ENCODE measurements at places on chromosomes 16 and 17. TPM values are rescaled to one million over a fixed set of nuclear protein-coding genes. Genes with fewer than 3 reads are reported as not detected.

DNA sequence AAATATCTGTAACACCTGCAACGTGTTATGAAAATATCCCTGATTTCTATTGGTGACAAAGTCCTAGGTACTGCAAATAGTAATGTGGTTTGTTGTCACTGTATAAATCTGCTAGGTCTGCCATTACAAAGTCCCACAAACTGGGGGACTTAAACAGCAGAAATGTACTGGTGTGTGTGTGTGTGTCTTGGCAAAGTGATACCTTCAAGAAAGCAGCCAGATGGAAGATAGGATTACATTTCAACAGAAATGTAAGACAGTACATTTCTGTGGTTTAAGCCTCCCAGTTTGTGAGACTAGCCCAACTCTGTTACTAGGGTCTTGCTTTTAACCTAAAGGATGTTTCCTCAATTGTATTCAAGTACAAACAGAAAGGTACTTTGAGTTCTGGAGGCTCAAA lies 531.7 kb downstream of the NPIPA7 start:
- DNase-seq, result no peak

DNA sequence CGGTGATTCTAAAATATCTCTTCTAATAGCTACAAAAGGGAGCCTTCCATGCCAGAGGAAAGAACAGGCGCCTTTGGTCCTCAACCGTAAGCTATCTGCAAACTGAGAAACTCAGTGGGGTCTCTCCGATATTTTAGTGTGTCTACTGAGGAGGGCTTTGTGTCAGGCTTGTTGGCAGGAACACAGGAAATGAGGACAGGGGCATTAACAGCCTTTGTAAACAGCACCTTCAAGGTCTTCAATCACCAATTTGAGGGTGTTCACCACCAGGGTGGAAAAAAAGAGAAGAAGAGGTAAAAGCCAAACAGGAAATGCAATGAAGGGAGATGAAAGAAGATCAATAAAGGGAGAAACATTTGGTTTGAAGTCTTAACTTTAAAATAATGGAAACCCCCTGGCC lies 580.1 kb upstream of the SALL1 start:
- no peak for DNase-seq

DNA sequence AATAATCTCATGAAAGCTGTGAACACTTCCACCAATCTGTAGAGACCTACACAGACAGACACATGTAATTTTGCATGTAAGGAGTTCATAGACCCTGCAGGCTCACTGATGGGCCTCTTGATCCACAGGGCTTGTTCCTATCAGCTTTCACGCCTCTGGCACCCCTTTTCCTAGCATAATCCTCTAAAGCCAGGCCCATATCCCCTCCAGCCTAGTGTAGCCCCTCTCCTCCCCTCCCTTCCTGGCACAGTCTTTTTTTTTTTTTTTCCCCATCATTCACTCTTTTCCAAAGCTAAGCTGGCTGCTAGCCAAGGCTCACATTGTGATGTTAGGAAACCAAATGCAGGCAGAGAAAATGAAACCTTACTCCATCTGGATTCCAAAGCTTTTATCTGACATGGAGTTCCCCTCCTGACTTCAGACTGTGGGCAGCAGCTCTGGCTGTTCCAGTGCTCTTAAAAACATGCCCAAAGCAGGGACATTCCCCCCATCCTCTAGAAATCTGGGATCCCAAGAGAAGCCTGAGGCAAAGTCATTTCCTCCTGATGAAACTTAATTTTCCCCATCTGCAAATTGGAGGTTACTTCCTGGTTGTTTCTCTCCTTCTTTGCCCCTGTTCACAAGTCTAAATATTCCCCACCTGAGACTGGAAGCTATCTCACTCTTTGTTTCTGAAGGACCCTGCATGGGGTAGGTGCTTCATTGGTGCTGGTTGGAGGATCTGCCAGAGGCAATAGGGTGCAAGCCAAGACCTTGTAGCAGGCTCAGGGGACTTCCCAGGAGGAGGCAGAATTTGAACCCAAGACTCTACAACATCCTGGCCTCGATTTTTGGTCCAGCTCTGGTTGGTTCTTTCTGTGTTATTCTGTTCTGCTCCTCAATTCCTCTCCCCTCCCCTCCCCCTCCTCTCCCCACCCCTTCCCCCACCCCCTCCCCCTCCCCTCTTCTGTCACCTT lies 9.9 kb upstream of the CCL5 start:
- DNase-seq, result peak; percentile 18

GRCh38 chr17:4427505-4427904 lies 6.2 kb upstream of the SPNS3 start:
- DNase-seq, result no peak

- no peak for DNase-seq
Measured at GRCh38 chr17:73902416-73903181, 258.4 kb upstream of the SDK2 start.

DNA sequence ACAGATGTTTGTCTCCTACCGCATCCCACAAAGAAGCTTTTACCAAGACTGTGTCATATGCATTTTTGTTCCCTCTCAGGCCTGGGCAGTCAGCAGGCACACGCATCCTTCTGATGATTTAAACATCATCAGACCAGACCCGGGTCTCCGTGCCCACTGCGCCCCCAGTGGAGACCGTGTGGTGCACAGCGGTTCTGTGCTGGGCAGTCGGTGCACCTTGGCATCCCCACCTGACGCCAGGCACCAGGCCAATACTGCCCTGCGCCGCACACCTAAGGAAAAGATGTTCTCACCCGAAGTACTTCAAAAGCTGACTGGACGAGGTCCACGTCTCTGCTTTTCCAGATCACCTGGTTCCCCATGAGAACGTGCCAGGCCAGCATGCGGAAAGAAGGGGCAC lies 10.6 kb upstream of the PLD6 start:
- no peak for DNase-seq

- DNase-seq, result peak; percentile 91
Measured at GRCh38 chr16:8620535-8620934, 963 bp upstream of the METTL22 start.

DNA sequence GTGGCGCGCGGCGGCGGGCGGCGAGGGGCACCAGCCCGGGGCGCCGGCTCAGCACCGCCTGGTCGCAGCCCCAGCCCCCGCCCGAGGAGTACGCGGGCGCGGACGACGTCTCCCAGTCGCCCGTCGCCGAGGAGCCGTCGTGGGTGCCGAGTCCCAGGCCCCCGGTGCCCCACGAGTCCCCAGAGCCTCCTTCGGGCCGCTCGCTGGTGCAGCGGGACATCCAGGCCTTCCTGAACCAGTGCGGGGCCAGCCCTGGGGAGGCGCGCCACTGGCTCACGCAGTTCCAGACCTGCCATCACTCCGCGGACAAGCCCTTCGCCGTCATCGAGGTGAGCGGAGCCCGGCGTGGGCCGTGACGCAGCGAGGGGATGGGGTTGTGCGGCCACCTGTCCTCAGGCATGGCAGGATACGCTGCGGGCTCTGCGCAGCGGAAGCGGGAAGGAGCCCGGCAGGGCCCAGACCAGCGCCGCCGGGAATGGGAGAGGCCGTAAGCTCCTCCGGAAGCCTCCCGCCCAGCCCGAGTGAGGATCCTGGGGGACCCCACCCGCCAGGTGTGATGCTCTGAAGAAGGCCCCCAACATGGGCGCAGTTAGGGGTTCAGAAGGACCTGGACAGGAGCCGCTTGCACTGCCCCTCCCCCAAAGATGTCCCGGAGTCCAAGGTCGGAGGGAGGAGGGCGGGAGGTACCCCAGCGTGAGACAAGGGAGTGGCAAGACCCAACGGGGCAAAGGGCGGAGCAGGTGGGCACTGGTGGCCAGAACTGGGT lies 522 bp downstream of the NAGS start:
- DNase-seq, result peak; percentile 50

DNA sequence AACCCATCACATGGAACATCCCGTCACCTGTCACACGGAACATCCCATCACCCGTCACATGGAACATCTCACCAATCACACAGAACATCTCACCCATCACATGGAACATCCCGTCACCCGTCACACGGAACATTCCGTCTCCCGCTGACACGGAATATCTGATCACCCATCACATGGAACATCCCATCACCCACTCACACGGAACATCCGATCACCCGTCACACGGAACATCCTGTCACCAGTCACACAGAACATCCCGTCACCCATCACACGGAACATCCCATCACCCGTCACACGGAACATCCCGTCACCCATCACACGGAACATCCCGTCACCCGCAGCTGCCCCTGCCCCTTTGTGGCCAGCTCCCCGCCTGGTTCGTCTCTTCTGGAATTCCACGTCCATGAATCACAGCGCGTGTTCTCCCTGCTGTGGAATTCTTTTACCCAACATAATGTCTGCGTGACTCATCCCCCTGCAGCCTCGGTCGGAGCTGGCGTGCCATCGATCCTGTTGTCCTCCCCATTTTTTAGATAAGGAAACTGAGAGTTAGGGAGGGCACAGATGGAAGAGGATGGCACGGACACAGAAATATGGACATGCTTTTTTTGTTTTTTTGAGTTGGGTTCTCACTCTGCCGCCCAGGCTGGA lies 5.6 kb downstream of the CPNE7 start:
- peak; percentile 71 for DNase-seq

DNA sequence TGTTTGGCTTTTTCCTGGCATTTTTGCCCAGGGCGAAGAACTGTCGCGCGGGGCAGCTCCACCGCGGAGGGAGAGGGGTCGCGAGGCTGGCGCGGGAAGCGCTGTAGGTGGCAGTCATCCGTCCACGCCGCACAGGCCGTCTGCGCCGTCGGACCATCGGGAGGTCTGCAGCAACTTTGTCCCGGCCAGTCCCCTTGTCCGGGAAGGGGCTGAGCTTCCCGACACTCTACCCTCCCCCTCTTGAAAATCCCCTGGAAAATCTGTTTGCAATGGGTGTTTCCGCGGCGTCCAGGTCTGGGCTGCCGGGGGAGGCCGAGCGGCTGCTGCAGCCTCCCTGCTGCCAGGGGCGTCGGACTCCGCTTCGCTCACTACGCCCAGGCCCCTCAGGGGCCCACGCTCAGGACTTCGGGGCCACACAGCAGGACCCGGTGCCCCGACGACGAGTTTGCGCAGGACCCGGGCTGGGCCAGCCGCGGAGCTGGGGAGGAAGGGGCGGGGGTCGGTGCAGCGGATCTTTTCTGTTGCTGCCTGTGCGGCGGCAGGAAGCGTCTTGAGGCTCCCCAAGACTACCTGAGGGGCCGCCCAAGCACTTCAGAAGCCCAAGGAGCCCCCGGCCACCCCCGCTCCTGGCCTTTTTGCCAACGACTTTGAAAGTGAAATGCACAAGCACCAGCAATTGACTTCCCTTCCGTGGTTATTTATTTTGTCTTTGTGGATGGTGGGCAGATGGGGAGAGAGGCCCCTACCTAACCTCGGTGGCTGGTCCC lies 2.3 kb upstream of the CBX4 start:
- no peak for DNase-seq

MYH8 gene
- total RNA-seq, result not detected

DNA sequence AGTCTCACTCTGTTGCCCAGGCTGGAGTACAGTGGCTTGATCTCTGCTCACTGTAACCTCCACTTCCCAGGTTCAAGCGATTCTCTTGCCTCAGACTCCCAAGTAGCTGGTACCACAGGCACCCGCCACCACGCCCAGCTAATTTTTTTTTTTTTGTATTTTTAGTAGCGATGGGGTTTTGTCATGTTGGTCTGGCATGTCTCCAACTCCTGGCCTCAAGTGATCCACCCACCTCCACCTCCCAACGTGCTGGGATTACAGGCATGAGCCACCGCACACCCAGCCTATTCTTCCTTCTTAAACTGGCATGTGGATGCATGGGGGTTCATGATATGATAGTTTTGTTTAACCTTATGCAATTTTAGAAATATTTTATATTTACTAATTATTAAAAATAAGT lies 39.4 kb upstream of the VWA3A start:
- DNase-seq, result no peak

DNA sequence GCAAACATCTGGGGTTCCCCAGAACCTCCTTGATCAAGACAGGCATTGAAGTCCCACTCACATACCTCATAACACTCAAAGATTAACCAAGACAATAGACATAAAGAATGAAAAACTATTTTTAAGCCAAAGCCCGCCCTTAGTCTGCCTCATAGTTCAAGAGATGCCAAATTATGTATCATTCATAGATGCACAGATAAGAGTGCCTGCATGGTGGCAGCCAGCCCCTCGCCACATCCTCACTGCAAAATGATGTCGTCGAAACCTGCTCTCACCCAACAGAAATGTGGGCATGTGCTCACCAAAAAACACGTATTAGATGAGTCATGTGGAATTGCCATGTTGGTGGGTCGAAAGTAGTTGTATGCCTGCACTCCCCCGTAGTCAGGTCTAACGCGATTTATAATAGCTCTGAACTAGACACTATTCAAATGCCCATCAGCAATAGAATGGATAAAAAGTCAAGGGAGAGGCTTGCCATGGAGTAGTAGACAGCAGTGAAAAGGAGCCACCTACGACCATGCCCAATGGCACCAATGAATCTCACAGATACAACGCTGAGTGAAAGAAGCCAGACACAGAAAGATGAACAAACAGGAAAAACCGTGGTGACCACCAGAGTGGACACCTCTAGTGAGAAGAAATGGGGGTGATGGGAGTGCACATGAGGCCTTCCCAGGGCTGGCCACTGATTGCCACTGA lies 64.8 kb downstream of the C16orf95 start:
- DNase-seq, result no peak

DNA sequence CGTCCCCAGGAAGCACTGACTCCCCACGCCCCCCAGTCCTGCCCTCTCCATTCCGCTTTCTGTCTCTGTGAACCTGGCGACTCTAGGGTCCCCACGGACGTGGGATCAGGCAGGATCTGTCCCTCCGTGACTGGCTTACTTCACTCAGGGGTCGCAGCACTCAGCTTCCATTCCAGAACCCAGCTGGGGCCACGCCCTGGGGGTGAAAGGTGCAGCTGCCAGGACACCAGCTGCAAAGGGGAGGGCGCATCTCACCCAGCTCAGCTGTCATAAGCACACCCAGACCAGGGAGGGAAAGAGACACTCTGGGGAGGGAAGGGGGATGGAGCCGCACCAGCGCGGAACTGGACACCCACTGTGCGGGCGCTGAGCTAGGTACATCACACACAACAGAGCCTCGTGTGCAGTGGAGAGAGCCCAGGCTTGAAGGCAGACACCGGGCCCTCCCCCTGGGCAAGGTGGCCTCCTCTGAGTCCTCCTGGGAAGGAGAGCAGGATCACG lies 18.5 kb upstream of the HEXD start:
- DNase-seq, result no peak

CSH2 gene
- total RNA-seq, result not detected

GUCY2D gene
- 0.13 TPM for total RNA-seq

DNA sequence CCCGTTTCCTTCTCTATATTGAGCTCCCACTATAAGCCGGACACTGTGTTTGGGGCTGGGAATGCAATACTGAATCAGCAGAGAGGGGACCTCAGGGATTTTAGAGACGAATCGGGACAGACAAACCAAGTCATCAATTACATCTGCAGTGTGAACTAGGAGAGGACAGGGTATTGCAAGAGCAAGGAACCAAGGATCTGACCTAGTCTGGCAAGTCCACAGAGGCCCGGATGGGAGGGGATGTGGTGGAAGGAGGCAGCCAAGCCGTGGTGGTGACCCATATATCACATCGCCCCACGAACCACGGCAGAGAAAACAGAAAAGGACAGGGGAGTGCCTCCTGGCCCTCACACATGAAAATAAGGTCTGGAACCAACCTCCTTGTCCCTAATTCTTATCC lies 28.1 kb upstream of the NXPH3 start:
- no peak for DNase-seq

DNA sequence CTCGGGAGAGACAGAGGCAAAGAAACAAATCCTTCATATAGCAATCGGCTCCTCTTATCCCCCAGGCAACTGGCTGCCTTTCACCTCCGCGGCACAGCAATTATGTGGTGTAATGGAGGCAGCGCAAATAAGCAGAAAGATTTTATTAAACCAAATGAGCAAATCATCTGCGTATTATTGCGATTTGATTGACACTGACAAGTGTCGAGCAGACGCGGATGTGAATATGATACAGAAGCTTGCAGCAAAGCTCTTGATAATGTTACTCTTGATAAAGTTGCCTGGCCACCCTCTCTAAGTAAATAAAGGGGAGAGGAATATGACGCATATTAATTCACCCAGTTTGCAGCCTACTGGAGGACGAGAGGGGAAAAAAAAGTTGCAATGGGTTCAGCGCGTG lies 26.5 kb upstream of the AKTIP start:
- peak; percentile 64 for DNase-seq
